ENCODE measurements at places on chromosomes 11 and 22.
A peak's percentile ranks its signal among the peaks of the same experiment; 100 is the strongest.

DNA sequence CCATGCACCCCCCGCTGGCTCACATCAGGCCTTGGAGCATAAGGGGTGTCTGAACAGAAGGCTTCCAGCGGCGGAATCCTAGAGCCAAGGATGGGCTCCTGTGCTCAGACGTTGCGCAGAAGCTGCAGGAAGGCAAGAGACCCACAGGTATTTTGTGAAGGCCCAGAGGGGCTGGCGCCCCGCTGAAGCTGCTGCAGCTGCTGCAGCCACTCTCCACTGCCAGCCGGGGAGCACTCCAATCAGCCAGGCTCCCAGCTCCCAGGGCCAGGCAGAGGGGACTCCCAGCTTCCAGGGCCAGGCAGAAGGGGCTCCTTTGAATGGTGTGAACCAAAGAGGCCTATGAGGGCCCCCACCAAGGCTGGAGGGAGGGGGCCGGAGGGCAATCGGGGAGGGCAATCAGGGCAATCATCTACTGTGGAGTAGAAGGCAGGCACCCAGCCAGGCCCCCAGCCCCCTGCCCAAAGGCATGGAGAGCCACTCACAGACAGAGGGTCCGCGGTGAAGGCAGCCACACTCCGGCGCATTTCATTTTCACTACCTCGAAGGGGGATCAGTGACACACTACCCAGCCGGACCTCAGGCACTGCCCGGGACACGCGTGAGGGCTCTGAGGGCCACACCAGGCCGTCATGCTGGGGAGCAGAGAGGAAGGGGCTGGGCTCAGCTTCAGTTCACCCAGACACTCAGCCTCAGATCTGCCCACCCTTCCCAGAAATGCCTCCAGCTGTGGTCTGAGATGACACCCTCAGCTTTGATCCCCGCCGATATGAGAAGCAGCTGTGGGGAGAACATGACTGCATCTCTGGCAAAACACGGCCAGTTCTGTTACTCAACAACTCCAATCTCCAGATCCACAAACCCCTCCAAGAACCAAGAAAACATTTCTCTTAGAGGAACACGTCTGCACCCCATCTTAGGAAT is 11.6 kb upstream of the PDE2A start:
- peak; percentile 14 for DNase-seq

- DNase-seq = no peak
Measured at GRCh38 chr11:111299101-111300026, 1.0 kb downstream of the POU2AF3 start.

DNA sequence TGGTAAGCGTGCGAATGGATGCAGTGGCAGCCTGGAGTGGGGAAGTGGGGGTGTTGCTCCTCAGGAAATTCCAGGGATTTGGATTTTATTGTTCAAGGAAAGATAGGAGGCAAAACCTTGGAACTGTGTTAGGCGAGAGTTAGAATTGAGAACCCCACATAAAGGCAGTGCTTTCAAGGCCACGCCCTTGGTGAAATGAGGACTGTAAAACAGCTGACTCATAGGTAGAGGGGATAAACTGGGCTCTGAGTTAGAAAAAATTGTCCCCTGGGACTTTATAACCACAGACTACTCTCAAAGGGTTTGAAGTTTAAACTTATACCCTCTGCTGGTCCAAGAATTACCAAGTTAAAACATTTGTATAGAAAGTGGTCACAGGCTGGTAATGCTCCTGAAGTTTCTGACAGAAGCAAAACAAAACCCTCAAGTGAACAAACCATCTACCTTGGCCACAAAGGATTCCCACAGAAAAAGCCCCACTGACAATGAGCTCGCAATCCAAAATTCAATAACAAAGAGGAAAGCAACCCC is 250.3 kb upstream of the TBCEL start:
- no peak for DNase-seq

DNA sequence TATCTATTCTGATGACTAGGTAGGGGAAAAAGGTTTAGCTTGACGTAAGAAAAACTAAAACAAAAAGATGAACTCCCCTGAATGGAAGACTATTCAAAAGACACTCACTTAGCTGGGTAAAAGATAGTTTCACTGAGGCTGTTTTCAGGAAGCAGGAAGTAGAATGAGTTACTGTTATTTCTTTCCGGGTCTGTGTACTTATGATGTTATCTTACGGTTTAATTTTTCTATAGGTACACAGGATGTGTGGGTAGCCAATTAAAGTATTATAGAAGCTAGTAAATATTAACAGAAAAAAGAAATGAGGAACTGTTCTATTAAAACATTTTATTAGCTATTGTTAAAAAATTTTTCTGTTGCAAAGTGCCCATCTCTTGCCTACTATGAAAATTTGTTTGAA is 45.8 kb upstream of the MMP7 start:
- DNase-seq = no peak

DNA sequence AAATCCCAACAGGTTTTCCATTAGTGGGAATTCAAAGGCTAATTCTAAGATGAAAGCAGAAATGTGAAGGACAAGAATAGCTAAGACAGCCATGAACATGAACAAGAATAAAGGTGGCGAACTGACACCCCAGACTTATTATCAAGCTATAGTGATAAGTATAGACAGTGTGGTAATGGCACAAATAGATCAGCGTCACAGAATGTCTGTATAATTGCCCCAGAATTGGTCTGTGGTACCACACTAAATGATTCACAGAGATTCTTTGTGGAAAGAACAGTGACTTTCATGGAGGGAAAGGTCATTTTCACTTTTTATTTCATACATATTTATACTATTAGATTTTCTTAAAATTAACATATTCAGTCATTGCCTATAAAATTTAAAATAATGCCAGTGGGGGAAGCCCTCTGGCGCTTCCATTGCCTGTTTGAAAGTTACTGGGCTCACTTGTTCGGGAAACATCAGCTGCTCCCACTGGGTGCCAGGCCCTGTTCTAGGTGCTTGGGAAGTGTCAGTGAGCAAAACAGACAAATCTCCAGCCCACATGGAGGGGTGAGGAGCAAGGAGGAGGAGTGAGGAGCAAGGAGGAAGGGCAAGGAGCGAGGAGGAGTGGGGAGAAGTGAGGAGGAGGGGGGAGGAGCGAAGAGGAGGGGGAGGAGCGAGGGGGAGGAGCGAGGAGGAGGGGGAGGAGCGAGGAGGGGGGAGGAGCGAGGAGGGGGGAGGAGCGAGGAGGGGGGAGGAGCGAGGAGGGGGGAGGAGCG is 11.3 kb upstream of the NLRP6 start:
- no peak for DNase-seq

GRCh38 chr22:20015971-20016733 is 471 bp downstream of the ARVCF start:
- no peak for DNase-seq

- no peak for DNase-seq
Measured at GRCh38 chr11:69111624-69112542, 43.9 kb upstream of the SMIM38 start.

DNA sequence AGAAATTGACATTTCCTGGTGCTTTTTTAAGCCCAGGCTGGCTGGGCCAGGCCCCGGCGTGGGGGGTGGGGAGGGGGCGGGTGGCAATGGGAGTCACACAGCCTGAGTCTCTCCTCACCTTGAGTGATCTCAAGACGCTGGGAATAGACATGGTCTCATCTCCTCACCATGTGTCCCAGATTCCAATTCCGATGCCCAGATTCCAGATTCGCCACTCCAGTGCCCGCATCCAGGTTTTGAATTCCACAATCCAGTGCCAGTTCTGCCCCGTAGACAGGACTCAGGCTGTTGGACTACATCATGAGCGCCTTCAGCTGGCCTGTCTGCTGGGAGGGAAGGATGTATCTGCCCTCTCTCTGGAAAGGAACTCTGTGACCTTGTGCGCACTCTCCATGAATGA is 19.1 kb downstream of the KCNC1 start:
- no peak for DNase-seq

GRCh38 chr11:58742981-58743880 is 11.5 kb upstream of the GLYAT start:
- no peak for DNase-seq

- no peak for DNase-seq
Measured at GRCh38 chr11:68932358-68932757, 28.7 kb downstream of the IGHMBP2 start.

GRCh38 chr11:47148903-47149531 is 27.7 kb downstream of the ARFGAP2 start:
- DNase-seq = no peak

- no peak for DNase-seq
Measured at GRCh38 chr11:72278905-72279304, 34.9 kb upstream of the PHOX2A start.

DNA sequence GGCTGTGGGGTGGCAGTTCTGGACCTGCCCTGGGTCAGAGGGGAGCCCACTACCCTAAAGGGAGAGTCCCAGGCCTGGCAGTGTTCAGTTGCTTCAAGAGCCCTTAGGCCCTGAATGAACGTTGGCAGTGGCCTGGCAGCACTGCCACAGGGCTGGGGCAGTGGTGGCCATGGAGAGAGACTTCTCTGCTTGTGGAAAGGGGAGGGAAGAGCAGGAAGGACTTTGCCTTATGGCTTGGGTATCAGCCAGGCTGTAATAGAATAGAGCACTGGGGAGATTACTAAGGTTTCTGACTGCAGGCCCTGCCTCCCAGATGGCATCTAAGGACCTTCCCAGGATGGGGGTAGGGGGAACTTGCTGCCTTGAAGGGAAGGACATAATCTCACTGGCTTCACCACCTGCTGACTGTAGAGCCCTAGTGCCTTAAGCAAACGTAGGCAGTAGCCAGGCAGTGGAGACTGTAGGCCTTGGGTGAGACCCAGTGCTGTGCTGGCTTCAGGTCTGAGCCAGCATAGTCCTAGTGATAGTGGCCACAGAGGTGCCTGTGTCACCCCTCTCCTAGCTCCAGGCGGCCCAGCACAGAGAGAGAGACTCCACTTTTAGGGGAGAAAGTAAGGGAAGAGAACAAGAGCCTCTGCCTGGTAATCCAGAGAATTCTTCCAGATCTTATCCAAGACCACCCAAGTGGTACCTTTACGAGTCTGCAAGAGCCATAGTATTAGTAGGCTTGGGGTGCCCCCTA is 27.6 kb downstream of the PLA2G6 start:
- DNase-seq = no peak

DNA sequence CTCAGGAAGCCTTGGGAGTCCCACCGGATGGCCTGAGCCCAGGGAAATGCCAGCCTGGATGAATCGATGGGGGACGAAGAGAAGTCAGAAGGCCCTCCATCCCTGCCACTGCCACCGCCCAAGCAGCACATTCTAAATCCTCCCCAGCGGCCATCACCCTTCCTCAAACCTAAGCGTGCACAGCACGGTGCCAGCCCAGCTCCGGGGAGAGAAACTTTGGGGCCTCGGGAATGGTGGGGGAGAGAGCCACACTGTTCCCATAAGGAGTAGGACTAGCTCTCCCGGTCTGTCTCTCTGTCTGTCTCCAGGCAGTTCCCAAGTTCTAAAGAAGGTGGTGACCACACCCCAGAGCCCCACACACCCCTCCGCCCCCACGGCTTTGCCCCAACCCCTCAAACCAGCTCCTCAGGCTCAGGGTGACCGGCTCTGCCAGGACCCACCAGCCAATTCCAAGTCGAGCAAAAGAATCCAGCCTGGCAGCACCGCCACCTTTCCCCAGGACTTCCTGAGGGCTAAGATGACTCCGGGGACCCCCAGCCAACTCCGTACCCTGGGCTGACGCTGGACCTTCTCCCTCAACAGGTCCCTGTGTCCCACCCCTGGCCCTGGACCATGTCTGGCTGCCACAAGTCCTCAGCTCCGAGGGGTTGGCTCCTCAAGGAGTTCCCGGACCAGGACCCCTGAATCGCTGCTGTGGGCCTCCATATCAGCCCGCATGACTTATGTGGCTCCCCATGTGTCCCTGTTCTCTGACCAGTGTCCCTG is 2.7 kb downstream of the AHNAK start:
- DNase-seq = no peak

- DNase-seq = no peak
Measured at GRCh38 chr11:79086056-79086455, 354.8 kb downstream of the TENM4 start.

DNA sequence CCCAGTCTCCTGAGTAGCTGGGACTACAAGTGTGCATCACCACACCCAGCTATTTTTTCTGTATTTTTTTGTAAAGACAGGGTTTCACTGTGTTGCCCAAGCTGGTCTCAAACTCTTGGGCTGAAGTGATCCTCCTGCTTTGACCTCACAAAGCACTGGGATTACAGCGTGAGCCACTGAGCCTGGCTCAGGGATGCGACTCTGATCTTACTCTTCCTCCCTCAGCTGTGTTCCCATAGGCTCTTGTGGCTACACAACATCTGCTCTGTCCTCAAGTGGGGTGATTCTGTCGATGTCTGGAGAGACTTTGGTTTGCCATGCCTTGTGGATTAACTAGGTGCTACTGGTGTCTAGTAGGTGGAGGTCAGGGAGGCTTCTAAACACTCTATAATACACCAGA is 127.0 kb upstream of the SERPIND1 start:
- no peak for DNase-seq

DNA sequence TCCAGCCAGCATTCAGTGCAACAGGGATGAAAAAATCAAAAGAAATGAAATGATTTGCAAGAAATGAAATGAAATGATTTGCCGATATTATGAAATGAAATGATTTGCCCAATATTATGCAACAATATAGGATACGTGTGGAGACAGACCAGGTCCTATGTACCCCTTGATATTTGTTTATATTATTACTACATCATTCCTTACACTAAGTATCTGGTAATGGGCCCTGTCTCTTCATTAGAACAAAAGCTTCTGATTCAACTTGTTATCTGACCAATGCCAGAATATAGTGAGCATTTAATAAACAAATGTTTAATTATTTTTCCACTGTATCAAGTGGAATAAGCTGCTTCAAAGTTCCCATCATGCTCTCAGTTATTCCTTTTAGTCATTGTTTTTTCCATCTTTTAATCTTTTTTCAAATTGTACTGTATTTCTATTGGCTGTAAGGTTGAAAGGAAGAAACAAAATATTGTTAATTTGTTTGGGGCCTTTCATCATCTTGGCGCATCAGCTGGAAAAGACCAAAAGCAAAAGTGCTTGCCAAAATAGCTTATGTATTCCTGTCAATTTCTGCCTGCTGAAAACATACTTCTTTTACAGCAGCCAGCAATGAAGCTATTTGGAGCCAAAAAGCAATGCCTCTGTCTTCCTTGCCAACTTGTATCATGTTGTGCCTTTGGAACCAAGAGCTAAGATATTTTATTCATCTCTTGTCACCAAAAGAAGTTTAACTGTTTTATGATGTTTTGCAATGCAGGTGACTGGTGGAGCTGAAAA is 2314.9 kb downstream of the LRRC4C start:
- DNase-seq = no peak

GRCh38 chr11:33463059-33463458 is 205.9 kb downstream of the HIPK3 start:
- no peak for DNase-seq

- DNase-seq = no peak
Measured at GRCh38 chr22:29203488-29204454, 1.9 kb upstream of the EMID1 start.

DNA sequence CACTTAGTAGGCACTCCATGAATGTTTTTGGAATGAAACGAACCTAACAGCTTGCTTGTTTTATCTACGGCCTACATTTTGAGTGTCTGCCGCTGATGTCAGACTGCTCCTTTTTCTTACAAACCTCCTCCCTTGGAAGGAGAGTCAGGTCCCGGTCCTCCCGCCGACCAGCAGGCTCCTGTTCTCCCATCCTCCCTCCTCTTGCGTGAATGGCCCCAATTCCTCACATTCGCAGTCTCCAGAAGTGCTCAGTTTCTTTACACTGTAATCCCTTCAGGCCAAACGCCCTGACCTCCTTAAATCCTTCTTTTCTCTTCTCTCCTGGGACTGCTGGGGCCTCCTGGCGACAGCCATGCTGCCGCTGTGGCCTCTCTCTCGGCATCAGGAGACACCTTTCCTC is 82.6 kb upstream of the CSNK2A3 start:
- DNase-seq = no peak

All from stimulated activated CD8-positive, alpha-beta memory T cell treated with anti-CD3 and anti-CD28 coated beads, Interleukin-15, amount 100 ng/mL, for 4 hours (primary cell).